Upper lobe of left lung (tissue), 6 donors: ENCODE measurements at places on chromosomes 4 and X.
A peak's percentile ranks its signal among the peaks of the same experiment; 100 is the strongest.

DNA sequence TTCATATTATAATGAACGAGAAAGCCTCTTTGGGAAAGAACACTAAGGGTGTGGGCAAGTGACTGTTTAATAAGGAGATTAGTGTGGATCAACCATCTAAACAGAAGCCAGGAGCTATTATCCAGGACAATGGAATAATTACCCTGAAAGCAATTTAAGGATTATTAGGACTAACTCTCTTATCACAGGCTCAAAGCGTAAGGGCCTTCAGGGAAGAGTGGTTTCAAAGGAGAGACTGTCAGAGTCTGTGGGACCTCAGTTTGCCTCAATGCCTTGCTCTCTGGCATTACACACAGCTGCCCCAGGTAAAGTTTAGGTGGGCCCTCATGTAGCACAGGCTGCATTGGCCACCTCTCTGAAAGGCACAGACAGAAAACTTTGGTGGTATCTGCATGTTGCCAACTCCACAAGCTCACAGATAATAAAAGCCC, 717.2 kb upstream of the ADGRL3 start:
- no peak overlapping the region for H3K27ac ChIP-seq
- H3K27me3 ChIP-seq: no peaks in the 10 kb centered on the region
- no peaks in the 10 kb centered on the region for H3K4me1 ChIP-seq
- no peak for DNase-seq
- H3K36me3 ChIP-seq: no peaks in the 10 kb centered on the region
- no peak overlapping the region for H3K4me3 ChIP-seq

DNA sequence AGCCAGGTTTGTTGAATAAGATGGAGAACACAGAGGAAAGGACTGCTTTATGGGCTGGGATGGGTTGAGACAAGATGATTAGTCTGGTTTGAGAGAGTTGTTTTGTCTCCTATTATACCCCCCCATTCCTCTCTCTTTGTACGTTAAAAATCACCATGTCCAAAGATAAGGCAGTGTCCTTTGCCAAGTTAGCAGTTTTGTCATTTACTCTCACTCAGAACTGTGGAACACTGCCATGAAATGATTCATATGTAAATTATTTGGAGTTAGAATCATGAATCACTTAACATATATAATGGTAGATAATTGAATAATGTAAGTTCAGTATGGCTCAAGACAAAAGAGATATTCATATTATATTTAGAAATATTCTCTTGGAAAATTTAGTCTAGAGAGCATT, 151.3 kb downstream of the DCLK2 start:
- no peaks in the 10 kb centered on the region for H3K27me3 ChIP-seq
- no peaks in the 10 kb centered on the region for H3K4me1 ChIP-seq

DNA sequence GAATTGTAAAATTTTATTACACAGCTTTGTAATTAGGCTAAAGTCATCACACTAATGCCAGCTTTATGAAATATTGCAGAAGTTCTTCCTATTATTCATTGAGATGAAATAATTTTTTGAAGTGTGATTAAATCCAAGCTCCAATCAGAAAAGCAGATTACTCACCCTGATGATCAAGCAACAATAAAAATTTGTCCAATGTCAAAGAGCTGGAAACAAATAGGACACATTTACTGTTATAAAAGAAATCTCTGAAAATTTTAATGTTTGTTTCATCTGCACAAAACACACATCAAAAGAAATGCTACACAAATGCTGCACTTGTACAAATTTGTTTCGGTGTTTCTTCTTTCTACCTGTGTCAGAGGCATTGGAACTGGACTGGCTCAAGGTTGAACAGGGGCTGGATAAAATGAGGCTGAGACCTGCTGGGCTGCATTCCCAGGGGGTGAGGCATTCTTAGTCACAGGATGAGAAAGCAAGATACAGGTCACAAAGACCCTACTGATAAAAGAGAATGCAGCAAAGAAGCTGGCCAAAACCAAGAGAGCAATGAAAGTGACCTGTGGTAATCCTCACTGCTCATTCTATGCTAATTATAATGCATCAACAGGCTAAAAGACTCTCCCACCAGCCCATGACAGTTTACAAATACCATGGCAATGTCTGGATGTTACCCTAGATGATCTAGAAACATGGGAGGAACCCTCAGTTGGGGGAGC, 78.3 kb downstream of the GASK1B start:
- DNase-seq: no peak
- no peak overlapping the region for H3K4me3 ChIP-seq
- H3K36me3 ChIP-seq: no peaks in the 10 kb centered on the region
- no peak overlapping the region for H3K27ac ChIP-seq

DNA sequence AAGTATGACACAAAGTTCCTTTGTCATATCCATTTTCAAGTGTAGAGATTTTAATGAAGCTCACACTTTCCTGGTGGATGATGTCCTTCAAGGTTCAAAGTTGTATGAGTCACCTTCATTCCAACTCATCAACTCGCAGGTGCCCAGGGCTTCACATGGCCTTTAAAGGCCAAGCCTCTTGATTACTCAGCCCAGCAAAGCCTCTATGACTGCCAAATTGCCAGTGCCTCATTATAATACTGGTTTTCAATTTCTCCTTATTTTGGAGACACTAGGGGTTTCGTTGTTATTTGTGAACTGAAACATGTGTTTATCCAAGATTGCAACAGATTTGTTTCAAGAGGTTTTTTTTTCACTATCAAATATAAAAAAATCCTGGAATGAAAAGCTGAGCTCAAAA, 45.9 kb upstream of the PPP3CA start:
- H3K36me3 ChIP-seq: no peaks in the 10 kb centered on the region
- no peak overlapping the region for H3K4me3 ChIP-seq
- DNase-seq: no peak
- H3K27me3 ChIP-seq: no peaks in the 10 kb centered on the region
- no peaks in the 10 kb centered on the region for H3K4me1 ChIP-seq

DNA sequence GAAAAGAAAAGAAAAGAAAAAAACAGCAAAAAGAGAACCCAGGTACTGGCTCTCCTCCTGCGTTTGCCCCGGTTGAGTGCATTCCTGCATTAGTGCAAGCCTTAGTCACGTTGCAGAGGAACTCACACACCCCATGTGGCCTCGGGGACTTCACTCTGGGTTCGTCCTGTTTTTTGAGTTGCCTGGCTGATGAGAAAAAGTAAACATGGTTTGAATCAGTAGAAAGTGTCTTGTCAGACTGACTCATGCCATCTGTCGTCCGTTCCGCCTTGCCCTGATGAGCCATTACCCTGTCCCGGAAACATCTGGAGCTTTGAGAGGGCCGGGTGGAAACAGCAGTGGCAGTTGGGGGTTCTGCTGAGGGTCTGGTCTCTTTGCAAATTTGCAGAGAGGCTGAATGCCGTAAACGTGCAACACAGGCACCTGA, 16.3 kb downstream of the CD99 start:
- peak overlapping the region; percentile 76 for H3K27ac ChIP-seq
- H3K36me3 ChIP-seq: no peaks in the 10 kb centered on the region

DNA sequence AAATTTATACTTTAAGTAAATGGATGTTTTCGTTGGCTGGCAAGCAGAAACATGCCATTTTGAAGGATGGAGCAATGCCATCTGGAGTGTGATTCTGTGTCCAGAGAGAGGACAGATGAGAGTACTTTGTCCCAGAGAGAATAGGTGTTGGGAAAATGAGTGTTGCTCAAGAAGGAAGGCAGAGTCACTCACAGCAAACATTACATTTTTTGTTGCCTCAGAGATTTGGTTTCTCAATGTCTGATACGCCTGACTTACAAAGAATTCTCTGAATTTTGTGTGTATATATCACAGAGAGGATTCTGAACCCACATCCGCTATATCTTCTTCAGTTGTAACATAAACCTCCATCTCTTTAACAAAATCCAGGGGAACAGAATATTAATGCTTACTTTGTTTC, 102.8 kb upstream of the PCDH18 start:
- no peaks in the 10 kb centered on the region for H3K36me3 ChIP-seq
- no peak overlapping the region for H3K4me3 ChIP-seq
- H3K27me3 ChIP-seq: no peaks in the 10 kb centered on the region
- H3K27ac ChIP-seq: no peak overlapping the region

- H3K4me3 ChIP-seq: no peak overlapping the region
- no peak overlapping the region for H3K27ac ChIP-seq
- H3K27me3 ChIP-seq: no peaks in the 10 kb centered on the region
- no peaks in the 10 kb centered on the region for H3K4me1 ChIP-seq
- H3K36me3 ChIP-seq: no peaks in the 10 kb centered on the region
These were observed 60.8 kb downstream of the WDFY3 start for GRCh38 chr4:84905646-84906045.

GRCh38 chr4:148514581-148514980, 72.4 kb upstream of the NR3C2 start:
- H3K4me1 ChIP-seq: peaks cover 8% of the 10 kb centered on the region
- no peak overlapping the region for H3K4me3 ChIP-seq
- no peak for DNase-seq
- no peaks in the 10 kb centered on the region for H3K36me3 ChIP-seq
- no peak overlapping the region for H3K27ac ChIP-seq

GRCh38 chrX:68665502-68665901, 18.0 kb downstream of the STARD8 start:
- DNase-seq: no peak
- no peaks in the 10 kb centered on the region for H3K27me3 ChIP-seq
- no peaks in the 10 kb centered on the region for H3K36me3 ChIP-seq

GRCh38 chr4:69576251-69576877, 63.1 kb downstream of the UGT2A2 start:
- H3K27me3 ChIP-seq: no peaks in the 10 kb centered on the region
- H3K27ac ChIP-seq: no peak overlapping the region
- no peak for DNase-seq
- no peaks in the 10 kb centered on the region for H3K36me3 ChIP-seq
- H3K4me1 ChIP-seq: no peaks in the 10 kb centered on the region

GRCh38 chr4:111802191-111802590, 343.1 kb upstream of the FAM241A start:
- H3K27ac ChIP-seq: no peak overlapping the region
- H3K36me3 ChIP-seq: no peaks in the 10 kb centered on the region
- no peak for DNase-seq
- no peaks in the 10 kb centered on the region for H3K27me3 ChIP-seq
- H3K4me1 ChIP-seq: no peaks in the 10 kb centered on the region

GRCh38 chr4:89307446-89308160, at the start of gene GPRIN3:
TSS of gene GPRIN3 (minus strand) at chr4:89307800. CDS start at chr4:89250110, 57,690 bp downstream.
- H3K4me1 ChIP-seq: peaks cover 21% of the 10 kb centered on the region
- peak within 1 kb of the TSS; percentile 77 for H3K27ac ChIP-seq
- no peaks in the 10 kb centered on the region for H3K27me3 ChIP-seq

DNA sequence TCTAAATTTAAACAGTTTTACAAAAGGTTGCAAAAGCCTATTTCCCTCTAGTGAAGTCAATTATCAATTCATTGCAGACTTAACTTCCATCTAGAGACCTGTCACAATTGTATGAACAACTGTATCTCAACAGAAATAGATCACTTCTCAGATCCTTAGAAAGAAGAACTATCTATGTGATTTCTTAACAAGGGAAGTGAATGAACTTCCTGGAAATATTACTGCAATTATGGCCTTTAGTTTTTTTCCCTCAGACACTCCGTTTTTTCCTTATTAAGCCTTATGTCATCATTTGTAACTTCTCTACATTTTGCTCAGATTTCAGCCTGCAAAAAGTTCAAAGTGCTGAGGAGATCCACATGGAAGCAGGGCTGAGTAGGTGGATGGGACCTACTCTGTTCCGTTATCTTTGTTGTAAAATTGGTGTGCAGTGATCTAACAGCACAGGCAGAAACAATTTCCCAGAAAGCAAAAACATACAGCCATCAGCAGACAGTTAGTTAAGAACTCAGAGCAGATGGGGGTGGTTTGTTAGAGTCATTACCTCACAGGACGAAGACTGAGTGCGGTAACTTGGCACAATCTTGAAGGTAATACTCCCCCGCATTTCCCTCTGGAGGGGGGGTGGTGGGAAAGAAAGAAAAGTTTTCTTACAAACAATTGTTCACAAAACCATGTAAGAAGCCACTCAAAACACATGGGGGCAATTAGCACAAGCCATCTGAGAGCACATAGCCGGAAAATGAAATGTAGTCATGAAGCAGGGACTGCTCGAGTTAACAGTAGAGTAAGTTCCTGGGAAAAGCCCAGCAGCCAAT, 112.3 kb downstream of the NYX start:
- no peaks in the 10 kb centered on the region for H3K4me1 ChIP-seq
- H3K36me3 ChIP-seq: no peaks in the 10 kb centered on the region
- H3K27me3 ChIP-seq: no peaks in the 10 kb centered on the region
- no peak overlapping the region for H3K4me3 ChIP-seq
- DNase-seq: no peak
- H3K27ac ChIP-seq: peak overlapping the region; percentile 54

GRCh38 chr4:114905017-114905416, 208.4 kb downstream of the NDST4 start:
- H3K36me3 ChIP-seq: no peaks in the 10 kb centered on the region
- no peaks in the 10 kb centered on the region for H3K4me1 ChIP-seq
- no peak overlapping the region for H3K27ac ChIP-seq
- no peak overlapping the region for H3K4me3 ChIP-seq
- DNase-seq: no peak

DNA sequence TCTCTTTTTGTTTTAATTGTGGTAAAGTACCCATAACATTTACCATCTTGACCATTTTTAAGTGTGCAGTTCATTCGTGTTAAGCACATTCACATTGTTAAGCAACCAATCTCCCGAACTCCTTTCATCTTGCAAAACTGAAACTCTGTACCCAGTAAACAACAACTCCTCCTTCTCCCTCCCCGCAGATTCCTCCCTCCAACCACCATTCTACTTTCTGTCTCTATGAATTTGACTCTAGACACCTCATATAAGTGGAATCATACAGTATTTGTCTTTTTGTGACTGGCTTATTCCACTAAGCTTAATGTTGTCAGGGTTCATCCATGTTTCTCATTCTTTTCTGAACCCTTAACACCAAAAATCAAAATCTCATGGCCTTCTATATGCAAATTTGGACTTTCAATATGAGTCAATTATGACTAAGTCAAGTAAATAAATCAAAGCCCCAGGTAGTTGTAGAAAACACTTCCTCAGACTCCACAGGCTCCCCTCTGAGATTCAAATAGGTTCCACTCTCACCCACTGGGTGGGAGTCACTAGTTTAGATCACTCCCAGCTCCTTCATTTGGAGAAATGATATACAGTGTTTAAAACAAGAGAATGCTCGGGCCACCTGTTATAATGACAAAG, 9.8 kb upstream of the RTL5 start:
- no peaks in the 10 kb centered on the region for H3K4me1 ChIP-seq
- H3K27ac ChIP-seq: no peak overlapping the region
- DNase-seq: no peak
- H3K4me3 ChIP-seq: no peak overlapping the region
- peaks cover 5% of the 10 kb centered on the region for H3K36me3 ChIP-seq
- no peaks in the 10 kb centered on the region for H3K27me3 ChIP-seq
